ENCODE measurements at places on chromosomes 5 and 9.
A peak's percentile ranks its signal among the peaks of the same experiment; 100 is the strongest.

DNA sequence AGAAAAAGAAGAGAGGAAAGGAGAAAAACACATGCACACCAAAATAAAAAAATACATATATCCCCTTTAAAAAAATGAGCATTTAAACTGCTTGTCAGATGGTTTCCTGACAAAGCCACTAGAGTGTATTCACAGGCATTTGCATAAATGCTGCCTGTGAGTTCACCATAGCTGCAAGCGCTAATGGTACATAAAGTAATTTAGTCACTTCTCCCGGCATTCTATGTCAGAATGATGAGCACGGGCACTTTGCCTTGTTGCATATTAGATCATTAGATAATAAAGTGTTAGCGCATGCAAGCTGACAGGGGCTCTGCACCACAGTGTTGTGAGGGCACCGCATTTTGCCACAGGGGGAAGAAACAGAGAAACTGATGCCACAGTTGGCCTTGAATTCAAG, 280.6 kb downstream of the EBF1 start:
- no peak for DNase-seq

GRCh38 chr9:96486386-96487028, 36.5 kb downstream of the HABP4 start:
- peak; percentile 80 for DNase-seq

GRCh38 chr9:88994469-88995199, 3.4 kb downstream of the S1PR3 start:
- DNase-seq = no peak

DNA sequence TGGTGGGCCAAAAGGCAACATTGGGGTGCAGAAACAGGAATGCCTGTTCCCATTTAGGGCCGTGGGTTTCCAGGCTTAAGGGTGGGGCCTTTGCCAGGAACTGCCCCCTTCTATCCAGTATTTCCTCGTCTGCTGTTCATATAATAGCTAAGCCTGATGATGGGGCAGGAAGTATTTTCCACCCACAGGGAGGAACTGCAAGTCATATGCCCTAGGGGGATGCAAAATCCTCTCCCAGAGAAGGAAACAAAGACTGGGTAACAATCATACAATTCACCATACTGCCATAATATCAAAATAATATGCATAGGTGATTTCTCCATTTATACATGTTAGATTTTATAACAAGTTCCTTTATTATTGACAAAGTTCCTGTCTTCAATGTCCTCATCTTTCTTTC, 20.5 kb upstream of the RPS23 start:
- no peak for DNase-seq

DNA sequence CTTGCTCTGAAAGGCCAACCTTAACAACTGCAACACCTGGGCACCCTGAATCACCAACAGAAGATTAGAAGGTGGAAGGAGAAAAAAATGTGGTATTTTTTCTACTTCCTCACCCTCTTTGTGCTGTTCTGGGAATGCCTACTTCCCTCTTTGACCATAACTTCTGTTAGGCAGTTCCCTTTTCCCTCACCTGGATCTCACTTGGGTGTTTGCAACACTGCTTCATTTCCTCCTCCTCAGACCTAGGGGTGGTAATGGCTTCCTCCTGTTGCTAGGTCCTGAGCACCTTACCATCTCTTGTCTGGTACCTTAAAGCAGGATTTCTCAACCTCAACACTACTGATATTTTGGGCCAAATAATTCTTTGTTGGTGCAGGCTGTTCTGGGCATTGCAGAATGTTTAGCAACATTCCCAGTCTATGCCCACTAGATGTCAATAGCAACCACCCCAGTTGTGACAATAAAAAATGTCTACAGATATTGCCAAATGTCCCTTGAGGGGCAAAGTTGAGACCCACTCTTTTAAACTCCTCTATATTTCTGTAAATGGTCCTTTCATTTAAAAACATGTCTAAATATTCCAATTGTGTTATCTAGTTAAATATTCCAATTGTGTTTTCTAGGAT, 300.0 kb upstream of the VLDLR start:
- DNase-seq = no peak

DNA sequence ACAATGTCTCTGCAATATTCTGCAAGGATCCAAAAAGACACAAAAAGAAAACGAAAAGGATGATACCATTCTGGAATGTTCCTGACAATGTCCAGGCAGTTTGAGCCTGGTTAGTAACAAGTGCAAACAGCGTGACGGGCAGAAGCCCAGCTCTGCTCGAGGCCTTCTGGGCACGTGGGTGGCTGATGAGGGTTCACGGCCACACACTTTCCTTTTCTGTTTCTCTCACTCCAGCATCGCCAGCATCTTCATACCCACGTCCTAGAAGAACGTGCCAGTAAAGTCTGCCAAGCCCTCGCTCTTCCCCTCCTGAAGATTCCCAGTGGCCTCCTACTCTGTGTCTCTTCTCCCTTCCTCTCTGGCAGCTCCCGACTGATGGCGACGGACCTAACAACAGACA, 36.7 kb downstream of the COL23A1 start:
- DNase-seq = no peak

GRCh38 chr5:73987915-73988314, 361.9 kb downstream of the ARHGEF28 start:
- DNase-seq = no peak

- no peak for DNase-seq
Measured at GRCh38 chr5:17443333-17444130, 54.5 kb upstream of the TAF11L2 start.
